Left renal pelvis (tissue), 4 donors: ENCODE measurements at places on chromosomes 7 and 10. TPM values are rescaled to one million over a fixed set of nuclear protein-coding genes. Genes with fewer than 3 reads are reported as not detected.

The PALD1 gene
- polyA plus RNA-seq = 11.2 TPM

The EN2 gene
- polyA plus RNA-seq = 0.69 TPM

GRCh38 chr10:12679636-12680035, 321.9 kb downstream of the CCDC3 start:
- DNase-seq = no peak

GRCh38 chr10:103923502-103923901, 5.5 kb upstream of the STN1 start:
- DNase-seq = no peak

- DNase-seq = no peak
Observed at GRCh38 chr7:40760293-40760964, 625.6 kb downstream of the SUGCT start.

The ADRB1 gene
- not detected for polyA plus RNA-seq

DNA sequence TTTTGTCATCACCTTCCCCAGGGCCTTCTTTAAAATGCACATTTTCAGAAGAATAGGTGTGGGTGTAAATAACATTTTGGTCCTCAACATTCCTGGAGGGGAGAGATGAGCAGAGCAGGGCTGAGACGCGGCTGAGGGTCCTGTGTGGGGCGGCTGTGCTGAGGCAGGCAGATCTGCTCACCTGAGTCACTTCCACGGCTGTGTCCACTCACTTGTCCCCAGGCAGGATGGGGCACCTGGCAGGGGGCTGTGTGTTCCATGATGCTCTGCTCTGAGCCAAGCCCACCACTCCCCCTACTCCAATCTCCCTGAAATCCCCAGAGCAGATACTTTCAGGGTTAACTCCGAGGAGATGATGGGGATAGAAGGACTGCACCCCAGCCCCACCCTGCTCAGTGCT, 93.8 kb downstream of the GLRX3 start:
- no peak for DNase-seq

DNA sequence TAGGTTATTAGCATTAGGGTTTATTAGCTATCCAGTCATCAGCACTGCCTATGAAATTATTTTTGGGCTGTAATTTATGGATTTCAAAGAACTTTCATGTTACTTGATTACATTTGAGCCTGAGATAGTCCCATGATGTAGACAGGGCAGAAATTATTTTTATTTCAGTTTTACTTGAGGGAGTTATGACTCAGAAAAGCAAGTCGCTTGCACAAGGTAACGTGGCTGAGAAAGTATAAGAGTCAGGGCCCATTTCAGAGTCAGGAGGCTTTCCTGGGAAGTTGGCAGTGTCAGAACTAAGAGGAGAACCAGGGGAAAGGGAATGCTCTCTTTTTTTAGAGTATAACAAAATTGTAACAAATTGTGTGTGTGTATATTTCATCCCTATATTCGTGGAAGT, 16.5 kb downstream of the GATA3 start:
- DNase-seq = no peak

GRCh38 chr7:37417107-37417474, 31.6 kb downstream of the ELMO1 start:
- no peak for DNase-seq

The CALN1 gene
- polyA plus RNA-seq = 1.5 TPM

The CDK5 gene
- 12.3 TPM for polyA plus RNA-seq

- DNase-seq = peak; percentile 42
Observed at GRCh38 chr10:105950410-105950809, 1214.1 kb downstream of the SORCS1 start.

DNA sequence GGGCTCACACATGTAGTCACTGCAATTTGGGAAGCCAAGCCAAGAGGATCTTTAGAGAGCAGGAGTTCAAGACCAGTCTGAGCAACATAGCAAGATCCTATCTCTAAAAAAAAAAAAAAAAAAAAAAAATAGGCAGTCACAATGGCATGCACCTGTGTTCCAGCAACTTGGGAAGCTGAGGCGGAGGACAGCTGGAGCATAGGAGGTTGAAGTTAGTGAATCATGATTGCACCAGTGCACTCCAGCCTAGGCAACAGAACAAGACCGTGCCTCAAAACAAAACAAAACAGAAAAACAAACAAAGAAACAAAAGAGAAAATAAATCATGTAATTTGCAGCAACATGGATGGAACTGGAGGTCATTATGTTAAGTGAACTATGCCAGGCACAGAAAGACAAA, 33.6 kb upstream of the BICC1 start:
- DNase-seq = no peak

The AKR1E2 gene
- 8.5 TPM for polyA plus RNA-seq

DNA sequence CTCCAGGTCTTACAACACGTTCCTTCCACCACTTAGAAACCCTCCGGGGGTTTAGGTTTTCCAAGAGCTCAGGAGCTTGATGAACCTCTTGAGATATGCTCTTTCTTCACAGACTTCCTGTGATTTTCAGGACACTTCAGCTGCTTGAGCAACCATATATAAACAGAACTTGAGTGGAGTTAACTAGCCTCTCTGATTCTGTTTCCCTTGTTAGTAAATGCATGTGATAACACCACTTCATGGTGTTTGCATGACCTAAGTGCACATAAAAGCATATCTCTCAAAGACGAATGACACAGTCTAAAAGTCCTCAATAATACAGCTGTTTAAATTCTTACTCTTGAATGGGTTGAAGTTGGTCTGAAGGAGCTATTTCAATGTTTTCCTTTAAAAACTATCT, 9.9 kb downstream of the PRR15 start:
- no peak for DNase-seq

The IGF2BP3 gene
- 58.7 TPM for polyA plus RNA-seq

GRCh38 chr7:127865466-127865865, 165.8 kb downstream of the LRRC4 start:
- no peak for DNase-seq

DNA sequence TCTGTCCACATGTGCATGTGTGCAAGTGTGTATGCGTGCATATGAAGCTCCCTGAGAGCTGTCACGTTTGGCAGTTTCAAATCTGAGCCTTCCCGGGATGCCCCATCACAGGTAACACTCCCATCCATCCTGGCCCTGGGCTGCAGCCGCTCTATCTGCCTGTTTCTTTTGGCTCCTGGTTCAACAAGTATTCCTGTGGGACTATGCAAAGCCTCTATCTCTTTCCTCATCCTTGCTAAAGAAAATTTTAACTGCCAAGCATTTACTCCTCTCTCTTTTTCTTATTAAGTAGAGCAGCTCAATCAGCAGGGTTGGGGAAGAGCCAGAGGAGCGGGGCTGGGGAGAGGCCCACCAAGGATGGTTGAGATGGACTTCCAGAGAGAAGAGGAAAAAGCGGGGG, 24.4 kb upstream of the PDCD4 start:
- no peak for DNase-seq

DNA sequence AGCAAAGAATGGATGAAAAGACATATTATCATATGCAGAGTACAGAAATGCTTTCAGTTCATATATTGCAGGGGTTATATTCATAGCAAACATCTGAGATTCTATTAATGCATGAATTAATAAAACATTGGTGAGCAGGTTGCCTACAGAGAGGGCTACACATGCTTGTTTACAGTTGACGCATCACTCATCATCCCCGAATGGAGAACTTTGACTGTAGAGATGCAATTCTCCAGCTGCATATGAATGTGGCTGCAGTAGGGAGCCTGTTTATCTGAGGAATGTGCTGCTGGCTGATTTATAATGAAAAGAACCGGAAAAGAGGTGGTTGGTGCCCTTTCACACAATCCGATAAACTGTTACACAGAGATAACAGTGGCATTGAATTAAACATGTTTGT, 116.5 kb downstream of the GRM3 start:
- no peak for DNase-seq

The ECD gene
- 40.2 TPM for polyA plus RNA-seq

DNA sequence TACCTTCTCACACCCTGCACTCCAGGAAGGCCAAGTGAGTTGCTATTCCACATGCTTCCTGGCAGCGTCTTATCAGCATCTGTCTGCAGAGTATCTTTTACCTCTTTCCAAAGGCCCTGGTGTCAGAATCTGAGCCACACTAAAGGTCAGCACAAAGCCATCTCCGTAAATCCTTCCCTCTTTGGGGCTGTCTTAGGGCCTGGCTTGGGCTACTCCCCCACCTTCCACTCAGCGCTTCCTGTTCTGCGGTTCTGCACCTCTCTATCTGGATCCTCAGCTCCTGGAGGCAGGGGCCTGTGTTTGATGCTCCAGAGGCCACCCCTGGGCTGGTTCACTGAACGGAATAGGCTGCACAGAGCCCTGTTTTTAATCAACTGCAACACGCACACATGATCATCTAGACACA, 334.8 kb upstream of the GALNT17 start:
- no peak for DNase-seq

The PVRIG gene
- 3.5 TPM for polyA plus RNA-seq

The STAG3 gene
- polyA plus RNA-seq = 11.3 TPM

DNA sequence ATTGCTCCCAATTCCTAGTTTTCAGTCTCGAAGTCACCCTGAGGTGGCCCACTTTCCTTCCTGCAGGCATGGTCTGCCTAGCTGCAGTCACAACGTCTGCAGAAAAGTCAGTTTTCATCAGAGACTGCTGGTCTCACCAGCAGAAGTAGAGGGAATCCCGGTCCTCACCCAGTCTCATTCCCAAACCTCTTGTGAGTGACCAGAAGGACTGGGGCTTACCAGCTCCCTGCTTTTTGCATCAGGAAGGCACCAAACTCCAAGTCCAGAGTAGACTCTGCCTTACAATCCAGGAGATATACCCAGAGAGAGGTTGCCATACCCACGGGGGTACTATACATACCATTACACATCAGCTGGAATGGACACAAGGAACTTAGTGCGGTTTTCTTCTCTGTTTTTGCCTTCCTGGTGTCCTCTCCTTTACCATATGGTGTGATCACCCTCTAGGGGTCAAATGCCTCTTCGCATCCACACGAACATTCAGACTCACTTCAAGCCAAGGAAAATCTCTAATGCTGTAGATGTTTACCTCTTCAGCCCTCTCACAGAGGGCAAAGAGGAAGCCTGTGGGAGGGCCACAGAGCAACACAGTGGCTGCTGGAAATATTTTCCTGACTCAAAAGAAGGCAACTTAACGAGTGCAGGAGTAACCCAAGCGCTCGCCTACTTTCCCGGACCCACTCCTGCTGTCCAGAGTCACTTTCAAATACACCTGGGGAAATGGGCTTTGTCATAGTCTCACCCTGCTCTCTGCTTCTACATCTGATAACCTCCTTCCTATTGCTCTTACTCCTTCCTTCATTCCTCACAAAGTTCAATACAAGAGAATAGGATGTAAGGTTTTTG, 220.9 kb downstream of the C7orf25 start:
- no peak for DNase-seq

- no peak for DNase-seq
Observed at GRCh38 chr7:84113286-84113685, 81.3 kb downstream of the SEMA3A start.
